ENCODE measurements at places on chromosomes 7 and 10.

DNA sequence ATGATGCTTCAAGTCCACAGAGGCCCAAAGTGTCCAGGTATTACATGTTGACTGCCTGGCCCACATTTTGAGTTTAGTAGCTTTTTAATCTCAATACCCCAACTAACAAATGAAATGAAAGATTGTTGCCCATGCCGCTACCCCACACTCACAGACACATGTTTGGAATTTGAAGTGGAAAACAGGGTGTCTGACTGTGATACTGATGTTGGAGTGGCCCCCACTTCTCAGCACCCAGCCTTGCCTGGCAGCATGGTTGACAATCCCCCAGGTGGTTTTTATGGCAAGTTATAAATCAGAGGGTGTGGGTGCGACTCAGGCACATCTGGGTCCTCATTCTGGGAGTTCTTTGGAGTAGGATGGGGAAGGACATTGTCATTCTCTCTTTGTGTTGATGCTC, 314.7 kb upstream of the ZNF32 start:
- no peak for DNase-seq

- DNase-seq = no peak
These were observed 147.4 kb upstream of the PRSS58 start for GRCh38 chr7:142405122-142405765.

- DNase-seq = no peak
These were observed 64.0 kb downstream of the CSGALNACT2 start for GRCh38 chr10:43202224-43202656.

DNA sequence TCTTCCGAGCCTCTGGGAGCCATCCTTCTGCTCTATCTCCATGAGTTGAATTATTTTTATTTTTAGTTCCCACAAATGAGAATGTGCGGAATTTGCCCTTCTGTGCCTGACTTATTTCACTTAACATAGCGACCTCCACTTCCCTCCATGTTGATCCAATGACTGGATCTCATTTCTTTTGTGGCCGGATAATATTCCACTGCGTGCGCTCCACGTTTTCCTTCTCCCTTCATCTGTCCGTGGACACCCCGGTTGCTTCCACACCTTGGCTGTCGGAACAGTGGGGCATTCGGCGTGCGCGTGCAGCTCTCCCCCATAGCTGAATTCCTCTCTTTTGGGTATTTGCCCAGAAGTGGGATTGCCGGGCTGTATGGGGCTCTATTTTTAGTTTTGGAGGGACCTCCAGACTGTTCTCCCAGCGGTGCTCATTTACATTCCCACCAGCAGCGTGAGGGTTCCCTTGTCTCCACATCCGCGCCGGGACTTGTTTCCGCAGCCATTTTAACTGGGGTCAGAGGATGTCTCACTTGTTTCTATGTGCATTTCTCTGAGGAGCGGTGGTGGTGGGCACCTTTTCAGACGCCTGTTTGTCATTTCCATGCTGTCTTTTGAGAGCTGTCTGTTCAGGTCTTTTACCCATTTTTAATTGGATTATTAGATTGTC, 51.0 kb upstream of the SUN1 start:
- no peak for DNase-seq

DNA sequence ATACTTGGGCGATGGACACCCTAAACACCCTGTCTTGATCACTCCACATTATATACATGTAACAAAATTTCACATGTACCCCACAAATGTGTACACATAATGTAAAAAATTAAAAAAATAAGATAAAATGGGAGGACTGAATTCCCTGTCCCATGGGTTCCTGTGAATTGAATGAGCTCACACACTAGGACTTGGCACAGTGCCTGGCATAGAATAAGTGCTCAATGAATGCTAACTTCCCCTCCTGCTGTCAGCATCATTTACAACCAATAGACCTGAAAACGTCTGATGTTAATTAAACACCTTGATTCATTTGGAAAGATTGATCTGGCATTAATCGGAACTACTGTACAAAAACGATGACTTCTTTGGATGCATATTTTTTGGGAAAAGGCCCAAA, 117.3 kb upstream of the ZNF438 start:
- no peak for DNase-seq

DNA sequence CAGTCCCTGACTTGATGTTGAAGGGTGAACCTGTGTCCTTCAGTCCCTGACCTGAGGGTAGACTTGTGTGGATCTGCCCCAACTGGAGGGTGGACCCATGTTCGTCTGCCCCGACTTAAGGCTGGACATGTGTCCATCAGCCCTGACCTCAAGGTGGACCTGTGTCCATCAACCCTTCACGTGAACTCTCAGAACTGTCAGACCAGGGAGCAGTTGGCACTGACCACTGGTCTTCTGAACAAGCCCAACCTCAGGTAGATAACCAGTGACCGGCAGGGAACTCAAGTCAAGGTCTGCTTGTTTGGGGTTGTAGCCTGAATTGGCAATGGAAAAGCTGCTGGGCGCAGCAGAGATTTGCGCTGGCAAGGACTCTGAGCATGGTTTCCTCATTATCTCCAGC, 96.5 kb downstream of the ADCY1 start:
- no peak for DNase-seq

DNA sequence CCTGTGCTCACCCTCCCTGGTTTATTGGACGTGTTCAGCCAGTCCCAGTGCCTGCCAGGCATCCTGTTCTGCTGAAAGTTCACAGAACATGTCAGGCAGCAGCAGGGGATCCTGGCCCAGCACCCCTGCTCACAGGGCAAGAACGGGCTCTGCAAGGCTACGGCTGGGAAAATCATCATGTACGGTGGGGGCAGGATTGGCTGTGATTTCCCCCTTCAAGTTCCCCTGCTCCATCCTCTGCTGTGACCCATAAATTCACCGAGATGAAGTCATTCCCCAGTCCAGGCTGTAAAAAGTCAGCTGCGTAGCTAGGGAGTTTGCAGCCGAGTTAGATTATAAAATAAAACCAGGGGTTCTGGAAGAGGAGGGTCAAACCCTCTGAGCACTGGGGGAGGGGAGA, 484.1 kb upstream of the ZMIZ1 start:
- no peak for DNase-seq

DNA sequence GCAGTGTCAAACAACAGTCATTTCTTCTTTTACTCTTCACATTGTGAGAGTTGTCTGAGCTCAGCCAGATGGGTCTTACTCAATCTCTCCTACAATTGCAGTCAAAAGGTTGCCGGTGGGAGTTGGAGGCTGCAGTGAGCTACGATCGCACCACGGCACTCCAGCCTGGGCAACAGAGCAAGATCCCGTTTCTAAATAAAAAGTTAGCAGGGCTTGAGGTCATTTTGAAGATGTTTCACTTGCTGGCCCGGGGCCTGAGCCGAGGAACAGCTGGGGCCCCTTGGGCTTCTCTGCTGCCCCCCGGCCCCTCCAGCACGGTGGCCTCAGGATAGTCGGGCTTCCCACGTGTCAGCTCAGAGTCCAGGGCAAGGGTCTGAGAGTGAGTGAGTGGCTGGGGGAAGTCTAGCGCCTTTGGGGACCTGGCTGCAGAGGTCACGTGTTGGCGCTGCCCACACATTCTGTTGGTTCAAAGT, 40.4 kb downstream of the GTF2IRD1 start:
- DNase-seq = no peak

GRCh38 chr7:26954951-26955350, 90.6 kb upstream of the SKAP2 start:
- no peak for DNase-seq

DNA sequence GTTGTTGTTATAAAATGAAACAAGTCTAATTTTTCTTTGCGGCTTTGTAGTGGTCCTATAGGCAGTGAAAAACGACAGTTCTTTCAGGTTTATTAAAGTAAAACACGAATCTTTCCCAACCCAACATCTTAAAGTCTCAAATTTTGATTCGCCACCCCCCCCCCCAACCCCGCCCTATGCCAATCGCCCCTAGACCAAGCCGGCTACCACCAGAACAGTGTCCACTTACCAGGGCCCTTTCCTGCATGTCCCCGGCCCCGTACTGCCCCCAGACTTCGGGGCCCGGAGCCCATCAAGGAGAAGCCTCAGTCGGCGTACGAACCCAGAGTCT, 335 bp upstream of the CHCHD1 start:
- no peak for DNase-seq

DNA sequence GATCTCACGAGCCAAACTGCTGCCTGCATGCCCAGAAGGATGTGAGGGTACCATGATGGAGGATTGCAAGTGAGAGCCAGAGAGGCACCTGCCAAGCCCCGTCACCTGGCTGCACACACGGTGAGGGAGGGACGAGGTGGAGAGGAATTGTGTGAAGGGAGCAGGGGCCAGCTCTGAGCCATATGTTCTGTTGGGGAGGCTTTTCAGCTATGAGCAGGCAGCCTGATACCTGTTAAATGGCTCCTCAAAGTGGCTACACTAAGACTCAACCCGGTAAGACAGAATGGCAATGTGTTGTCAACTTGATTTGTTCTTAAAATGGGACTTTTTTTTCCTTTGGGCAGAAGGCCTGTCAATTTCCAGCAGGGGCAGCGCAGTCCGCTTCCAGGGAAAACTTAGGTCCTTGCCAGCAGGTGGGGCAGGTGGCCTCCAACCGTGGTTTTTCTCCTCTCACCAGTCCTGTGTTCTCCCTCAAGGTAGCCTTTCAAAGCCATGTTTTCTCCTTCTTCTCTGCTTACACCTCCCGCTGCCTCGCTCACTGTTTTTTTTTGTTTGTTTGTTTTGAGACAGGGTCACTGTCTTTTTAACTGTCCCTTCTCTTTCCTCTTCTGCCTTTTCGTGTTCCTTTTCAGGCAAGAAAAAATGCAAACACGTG, 57.7 kb upstream of the ZNRF2 start:
- no peak for DNase-seq

DNA sequence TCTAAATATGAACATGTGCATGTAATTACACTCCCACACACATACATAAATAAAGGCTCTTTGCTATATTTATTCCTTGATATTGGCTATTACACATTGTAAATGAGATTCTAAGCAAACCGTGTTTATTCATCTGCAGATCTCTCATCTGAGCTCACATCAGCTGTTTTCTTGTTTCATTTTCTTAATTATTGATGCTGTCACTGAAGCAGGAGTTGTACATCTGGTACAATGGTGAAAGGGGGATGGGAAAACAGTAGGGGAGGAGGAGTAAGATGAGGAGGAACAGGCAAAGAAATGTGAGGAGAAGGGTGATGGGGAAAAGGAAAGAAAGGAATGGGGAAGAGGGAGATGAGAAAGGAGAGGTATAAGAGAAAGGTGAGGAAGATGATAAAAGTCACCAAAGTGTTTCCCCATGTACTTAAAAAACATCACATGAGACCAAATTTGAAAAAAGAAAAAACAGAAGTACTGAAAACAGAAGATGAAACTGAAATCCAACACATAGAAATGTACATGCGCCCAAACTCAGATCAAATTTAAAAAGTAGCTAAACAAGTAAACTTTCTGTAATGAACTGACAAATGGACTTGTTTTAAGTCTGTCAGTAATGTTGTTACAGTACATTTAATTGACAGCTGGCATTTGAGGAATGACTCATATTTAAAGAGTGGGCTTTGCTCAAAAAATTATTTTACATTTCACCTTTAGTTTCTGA, 472.2 kb downstream of the ARL4A start:
- DNase-seq = no peak

GRCh38 chr7:12827219-12827821, 139.9 kb downstream of the ARL4A start:
- DNase-seq = no peak

- DNase-seq = no peak
These were observed 80.1 kb upstream of the ATP6V0A4 start for GRCh38 chr7:138878051-138878450.
